ENCODE measurements at places on chromosomes 16 and 17. TPM values are rescaled to one million over a fixed set of nuclear protein-coding genes. Genes with fewer than 3 reads are reported as not detected.

DNA sequence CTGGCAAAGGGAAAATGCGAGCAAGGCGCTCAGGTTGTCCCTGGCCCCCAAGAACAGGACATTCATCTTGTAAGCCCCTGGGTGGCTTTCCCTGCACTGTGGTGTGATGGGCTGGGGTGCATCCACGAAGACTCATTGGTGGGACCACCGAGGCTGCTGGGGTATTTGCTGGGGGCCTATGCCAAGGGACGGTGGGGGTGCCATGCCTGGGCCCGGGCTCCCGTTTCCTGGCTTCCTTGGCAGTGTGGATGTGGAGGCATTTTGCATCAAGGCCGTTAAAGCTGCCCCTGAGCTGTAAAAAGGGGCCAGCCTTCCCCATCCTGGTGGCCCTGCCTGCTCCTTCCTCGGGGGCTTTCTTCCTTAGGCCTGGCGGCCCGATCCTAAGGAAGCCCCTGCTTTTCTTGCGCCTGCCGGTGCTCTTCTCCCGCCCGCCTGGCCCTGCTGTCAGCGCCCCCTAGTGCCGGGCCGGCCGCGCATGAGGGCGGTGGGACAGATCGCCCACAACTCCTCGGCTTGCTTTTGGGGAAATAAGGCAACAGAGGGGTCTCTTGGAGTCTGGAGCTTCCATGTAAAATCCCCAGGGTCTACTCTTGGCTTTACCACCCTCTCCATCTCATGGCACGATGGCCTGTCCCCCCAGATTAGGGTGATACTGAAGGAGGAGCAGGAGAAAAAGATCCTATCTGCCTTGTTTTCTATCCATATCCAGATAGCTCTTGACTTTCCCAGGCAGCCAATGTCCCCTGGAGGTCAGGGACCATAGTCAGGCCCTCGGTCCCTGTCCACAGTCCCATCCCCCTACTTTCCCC, 9.8 kb upstream of the TBX2 start:
- no peak for DNase-seq

- DNase-seq, result peak; percentile 25
Measured at GRCh38 chr16:75308011-75308410, 56.6 kb upstream of the BCAR1 start.

GRCh38 chr17:39674702-39675389, 6.6 kb downstream of the PNMT start:
- DNase-seq, result peak; percentile 86

DNA sequence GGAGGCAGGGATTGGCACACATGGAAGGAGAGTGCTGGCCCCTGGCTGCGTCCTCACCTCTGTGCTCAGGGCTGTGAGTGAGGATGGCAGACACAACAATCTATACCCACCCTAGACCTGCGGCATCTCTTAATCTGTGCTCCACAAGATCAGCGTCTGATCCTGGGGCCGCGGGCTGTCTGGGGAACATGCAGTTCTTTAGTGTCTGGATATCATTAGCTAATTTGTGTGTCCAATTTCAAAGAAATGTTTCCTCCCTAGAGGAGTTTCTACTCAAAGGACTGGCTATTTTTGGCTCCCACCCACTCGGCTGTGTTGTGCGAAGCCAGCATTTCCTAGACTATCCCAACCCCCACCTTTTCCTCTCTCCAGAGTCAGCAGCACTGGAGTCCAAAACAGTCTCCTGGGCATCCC, 93.8 kb downstream of the GRIN2A start:
- DNase-seq, result no peak

Gene PLXDC1
- polyA plus RNA-seq, result 4.1 TPM
